Activated CD4-positive, alpha-beta T cell treated with anti-CD3 and anti-CD28 coated beads for 24 hours (primary cell): ENCODE measurements at places on chromosomes 2 and 18.

DNA sequence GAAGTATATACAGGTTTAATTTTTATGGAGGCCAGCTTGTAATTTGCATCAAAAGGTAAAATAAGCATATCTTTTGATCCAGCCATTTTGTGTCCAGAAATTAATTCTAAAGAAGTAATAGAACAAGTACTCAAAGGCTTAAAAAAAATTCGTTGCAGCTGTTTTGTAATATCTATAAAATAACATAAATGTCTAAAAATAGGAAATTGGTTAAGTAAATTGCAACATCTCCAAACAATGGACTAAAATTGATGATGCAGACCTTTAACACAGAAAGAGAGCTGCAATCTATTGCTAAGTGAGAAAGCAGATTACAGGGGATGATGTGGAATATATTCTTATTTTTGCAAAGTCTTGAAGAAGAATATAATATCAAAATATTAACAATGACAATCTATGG, 19.4 kb downstream of the AAK1 start:
- DNase-seq = no peak

- no peak for DNase-seq
Measured at GRCh38 chr2:240255165-240255491, 114.7 kb upstream of the OTOS start.

DNA sequence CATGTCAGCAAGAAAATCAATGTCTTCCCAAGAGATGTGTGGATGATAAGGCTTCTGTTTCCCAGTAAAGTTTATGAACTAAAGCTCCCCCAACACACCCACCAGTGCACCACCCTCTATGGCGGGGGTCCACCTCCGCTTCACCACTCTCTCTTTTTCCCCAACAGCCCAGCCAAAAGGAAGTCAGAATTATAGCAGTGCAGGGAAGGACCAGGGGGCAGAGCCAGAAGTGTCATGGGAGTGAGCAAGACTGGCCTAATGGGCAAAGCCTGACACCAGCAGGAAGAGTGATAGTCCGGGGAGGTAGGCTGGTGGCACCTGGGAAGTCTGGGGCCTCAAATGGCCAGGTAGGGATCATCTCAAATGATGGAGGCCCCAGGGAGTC, 167.7 kb downstream of the ZFP36L2 start:
- no peak for DNase-seq

DNA sequence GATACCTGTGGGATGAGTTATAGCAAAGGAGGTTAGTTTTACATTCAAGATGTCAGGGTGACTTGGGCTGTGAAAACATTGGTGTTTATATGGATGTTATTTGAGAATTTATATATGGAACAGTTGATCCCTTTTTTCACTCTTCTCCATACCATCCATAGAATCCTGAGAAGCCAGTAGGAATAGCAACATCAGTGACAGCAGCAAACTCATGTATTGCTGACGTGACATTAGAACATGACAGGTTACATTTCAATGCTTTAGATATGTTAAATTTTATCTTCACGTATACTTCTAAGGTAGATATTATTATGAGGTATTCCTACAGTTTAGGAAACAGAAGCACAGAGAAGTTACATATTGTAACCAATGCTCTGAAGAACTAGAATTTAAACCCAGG, 745.2 kb upstream of the GCFC2 start:
- DNase-seq = no peak

DNA sequence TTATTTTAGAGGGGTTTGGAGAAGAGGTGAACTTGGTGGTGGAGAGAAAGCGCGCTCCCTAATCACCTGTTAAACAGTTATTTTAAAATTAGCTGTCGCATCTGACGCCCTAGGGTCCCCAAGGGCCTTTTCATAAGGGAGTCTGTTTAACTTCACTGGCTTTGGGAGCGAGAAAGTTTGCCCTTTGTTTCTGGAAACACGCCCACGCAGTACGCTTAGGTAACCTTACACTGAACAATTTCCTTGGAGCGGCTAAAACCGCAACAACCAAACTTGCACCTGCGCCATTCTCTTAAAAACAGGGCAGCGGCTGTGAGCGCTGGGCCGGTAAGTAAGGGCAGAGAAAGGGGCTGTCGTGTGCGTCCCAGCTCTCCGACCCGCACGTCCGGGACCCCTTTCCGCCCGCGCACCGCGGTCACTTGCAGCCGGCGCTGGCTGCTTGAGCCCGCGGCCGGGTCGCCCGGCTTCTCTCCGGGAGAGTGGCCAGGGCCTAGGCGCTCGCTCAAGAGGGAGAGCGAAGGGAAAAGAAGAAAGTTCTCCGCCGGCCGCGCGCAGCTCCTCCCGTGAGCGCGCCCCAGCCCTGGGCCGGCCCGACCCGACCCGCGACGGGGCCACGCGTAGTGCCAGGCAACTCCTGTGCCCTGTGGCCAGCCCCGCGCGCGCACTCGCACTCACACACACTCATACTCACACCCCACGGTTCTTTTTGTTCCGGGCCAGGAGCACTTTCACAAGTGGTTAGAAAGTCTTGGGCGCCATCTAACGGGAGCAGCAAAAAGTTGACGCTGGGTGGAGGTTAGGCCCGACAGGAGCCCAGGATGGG, 19.2 kb downstream of the POU3F3 start:
- DNase-seq = peak; percentile 38

GRCh38 chr2:216710551-216711301, 15.4 kb upstream of the IGFBP5 start:
- no peak for DNase-seq

- no peak for DNase-seq
Measured at GRCh38 chr2:134634054-134634753, 84.6 kb downstream of the TMEM163 start.

- DNase-seq = no peak
Measured at GRCh38 chr2:58702302-58702885, 461.3 kb upstream of the FANCL start.

DNA sequence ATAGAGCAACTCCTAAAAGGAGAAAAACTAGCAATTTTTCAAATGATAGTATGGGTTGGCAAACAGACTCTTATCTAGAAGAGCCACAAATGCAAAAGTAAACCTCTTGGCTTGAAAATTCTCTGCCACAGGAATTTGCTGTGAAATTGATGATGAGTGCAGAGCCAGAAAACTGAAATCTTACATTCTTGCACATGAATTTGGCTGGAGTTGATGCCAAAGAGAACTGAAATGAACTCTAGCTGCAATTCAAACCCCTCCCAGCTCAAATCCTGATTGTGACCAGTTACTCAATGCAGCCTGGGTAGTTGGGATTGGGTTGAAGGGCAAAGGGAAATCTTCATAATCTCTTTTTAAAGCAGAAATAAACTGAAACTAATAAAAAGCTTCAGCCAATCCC, 266.6 kb downstream of the PDE11A start:
- no peak for DNase-seq

GRCh38 chr2:23601301-23601965, 216.5 kb downstream of the KLHL29 start:
- no peak for DNase-seq

DNA sequence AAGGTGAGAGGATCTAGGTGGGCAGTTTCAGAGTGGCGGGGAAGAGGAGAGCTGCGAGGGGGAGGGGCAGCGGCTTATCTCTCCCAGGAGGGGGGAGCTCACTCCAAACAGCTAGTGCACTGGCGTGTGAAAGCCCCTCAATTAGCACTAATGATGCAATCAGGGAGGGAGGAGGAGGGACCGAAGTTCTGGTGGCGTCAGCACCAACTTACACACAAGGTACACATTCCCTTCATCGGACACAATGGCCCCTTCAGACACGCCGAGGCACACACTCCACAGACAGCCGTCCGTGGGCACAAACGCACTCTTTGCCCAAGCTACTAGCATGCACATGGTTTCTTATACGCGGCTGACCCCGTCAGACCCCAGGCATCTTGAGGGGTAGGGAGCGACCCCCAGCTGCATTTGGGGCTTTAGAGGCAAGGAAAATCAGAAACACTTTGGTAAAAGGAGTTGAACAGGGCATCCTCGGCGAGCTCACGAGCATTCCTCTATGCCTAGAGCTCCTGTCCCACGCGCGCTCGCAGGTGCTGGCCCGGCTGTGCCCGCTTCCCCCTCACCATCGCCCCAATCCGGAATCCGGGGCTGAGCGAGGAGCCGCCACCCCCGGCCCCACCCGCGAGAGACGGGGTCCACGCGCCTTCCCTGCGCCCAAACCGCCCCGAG, 868 bp upstream of the PKDCC start:
- no peak for DNase-seq

DNA sequence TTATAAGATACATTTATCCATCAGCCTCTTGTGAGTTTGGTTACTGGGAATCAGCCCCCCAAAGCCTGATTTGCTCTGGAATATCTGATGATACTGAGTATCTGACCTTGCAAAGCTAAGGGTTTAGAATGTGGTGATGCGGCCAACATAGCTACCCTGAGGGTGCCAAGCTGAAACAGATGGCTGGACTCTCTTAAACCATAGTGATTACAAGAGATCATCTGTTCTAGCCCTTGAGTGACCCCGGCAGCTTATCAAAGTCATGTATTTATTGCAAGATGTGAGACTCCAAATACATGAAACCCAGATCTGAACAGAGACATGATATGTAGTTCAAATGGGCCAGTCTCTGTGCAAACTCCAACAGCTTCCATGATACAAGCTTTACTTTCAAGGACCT, 78.2 kb upstream of the CABLES1 start:
- DNase-seq = no peak

- DNase-seq = no peak
Measured at GRCh38 chr2:64889803-64890202, 99.4 kb upstream of the SLC1A4 start.

GRCh38 chr2:71894261-71894660, 253.4 kb downstream of the CYP26B1 start:
- no peak for DNase-seq

GRCh38 chr2:237209885-237210284, 124.2 kb downstream of the COPS8 start:
- no peak for DNase-seq

GRCh38 chr18:6782861-6783260, 53.3 kb downstream of the ARHGAP28 start:
- no peak for DNase-seq

- no peak for DNase-seq
Measured at GRCh38 chr2:66865161-66865560, 430.2 kb downstream of the MEIS1 start.

- DNase-seq = no peak
Measured at GRCh38 chr2:126753501-126754212, 97.7 kb downstream of the GYPC start.

- DNase-seq = no peak
Measured at GRCh38 chr2:120293096-120294007, 40.7 kb downstream of the RALB start.

DNA sequence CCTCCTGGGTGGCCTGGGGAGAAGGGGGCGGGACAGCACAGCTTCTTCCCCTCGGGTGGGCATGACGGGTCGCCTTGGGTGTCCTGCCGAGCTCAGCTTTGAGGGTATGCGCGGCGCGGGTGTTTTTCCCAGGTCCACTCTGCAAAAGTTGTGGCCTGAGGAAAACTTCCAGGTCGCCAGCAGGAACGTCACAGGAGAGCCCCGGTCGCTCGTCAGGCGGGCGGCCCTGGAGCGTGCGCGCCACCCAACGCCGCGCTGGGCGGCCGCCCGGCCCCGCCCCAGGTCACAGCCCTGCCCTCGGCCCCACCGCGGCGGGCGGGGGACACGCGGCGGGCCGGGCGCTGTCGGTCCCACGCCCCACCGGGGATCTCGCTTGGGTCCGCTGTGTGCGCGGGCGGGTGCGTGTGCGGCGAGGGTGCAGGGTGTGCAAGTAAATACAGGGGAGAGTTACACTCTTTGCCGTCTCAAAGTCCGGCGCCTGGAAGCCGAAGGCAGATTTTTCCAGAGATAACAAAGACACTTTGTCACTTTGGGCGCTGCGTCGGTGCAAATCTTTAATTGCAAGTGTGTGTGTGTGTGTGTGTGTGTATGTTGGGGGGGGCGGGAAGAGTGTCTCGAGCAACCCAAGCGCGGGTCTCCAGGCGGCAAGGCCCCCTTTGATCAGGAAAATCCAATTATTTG, 616 bp upstream of the SP5 start:
- no peak for DNase-seq

- no peak for DNase-seq
Measured at GRCh38 chr18:62784966-62785413, 69.6 kb downstream of the PHLPP1 start.

- no peak for DNase-seq
Measured at GRCh38 chr2:3606028-3606369, 11.1 kb downstream of the COLEC11 start.

DNA sequence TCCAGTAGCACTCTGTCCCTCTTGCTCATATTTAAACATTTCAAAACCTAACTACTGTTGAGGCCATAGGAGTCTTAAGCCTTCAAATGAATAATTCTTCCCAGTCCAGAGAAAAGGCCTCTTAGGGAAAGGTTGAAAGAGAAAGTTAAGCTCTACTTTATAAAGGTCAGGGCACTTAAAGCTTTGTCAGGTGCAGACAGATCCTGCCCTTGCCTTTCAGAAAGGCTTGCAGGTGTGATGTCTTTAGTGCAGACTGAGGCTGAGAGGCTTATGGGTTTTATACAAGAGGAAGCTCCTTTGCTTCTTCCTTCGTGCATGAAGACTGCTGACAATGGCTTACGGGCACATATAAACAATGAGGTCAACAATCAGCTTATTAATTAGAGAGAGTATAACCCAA, 105.0 kb upstream of the LINC00305 start:
- DNase-seq = no peak

DNA sequence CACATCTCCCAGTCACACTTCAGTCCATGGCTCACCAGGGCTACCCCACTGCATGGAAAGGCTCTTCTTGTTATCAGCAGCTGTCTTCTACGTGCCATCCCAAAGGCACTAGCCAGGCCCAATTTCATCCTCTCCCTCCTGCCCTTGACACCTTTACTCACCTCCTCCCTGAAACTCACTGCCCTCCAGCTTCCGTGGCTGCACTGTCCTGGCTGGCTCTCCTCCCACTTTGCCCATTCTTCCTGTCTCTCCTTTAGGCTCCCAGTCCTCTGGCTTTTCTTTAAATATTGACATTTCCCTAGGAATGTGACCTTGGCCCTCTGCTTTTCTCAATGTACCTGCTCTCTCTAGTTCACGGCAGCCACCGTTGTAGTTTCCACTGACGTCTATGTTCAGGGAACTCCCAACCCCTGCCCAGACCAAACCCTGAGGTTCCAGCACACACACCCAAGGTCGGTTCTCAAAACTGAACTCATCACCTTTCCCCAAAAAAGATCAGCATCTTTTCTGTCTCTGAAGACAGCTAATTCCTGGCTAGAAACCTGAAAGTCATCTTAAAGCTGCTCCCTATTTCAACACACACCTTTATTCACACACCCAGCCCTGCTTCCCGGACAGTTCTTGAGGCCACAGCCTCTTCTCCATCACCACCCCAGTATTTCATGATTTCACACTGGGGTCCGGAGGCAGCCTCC, 36.7 kb downstream of the WDFY1 start:
- DNase-seq = no peak

- DNase-seq = no peak
Measured at GRCh38 chr18:26538524-26538923, 9.8 kb downstream of the KCTD1 start.

DNA sequence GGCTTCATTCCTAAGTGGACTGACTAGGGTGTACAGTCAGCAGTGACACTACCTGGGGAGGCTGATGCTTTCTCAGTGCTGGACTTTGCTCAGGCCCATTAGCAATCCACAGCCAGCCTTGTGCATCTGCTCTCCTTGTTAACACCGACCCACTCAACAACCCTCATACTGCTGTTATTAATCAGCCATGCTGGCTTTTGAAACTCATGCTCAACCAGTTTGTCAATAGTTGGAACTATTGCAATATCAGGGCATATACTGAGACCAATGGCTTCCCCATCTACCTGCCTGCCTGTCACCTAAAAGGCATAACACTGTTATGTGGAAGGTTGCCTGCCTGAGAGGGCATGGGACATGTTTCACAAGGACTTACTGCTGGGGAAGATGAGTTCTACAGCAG, 39.4 kb downstream of the GAD1 start:
- no peak for DNase-seq

GRCh38 chr18:78722386-78722785, 257.2 kb upstream of the SALL3 start:
- no peak for DNase-seq

GRCh38 chr2:223306371-223306770, 254.4 kb downstream of the KCNE4 start:
- DNase-seq = no peak
